Pancreas (tissue), 10 donors: ENCODE measurements at places on chromosomes 6 and 20. TPM values are rescaled to one million over a fixed set of nuclear protein-coding genes. Genes with fewer than 3 reads are reported as not detected.

PNPLA1 gene
- not detected for total RNA-seq

DNA sequence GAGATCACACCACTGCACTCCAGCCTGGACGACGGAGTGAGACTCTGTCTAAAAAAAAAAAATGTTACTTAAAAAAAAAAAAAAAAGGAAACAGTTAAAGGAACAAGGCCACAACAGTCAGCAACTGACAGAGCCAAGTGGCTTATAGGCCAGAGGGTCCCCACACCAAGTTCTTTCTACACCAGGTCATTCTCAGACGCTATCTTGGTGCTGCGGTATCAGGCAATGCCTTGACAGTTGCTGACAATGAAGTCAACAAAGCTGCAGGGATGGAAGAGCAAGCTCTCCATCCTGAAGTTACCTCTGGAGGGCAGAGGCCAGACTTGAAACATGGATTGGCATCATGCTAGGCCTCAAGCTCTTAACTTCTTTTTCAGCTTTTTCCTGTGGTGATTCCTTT lies 31.9 kb downstream of the COMMD7 start:
- DNase-seq, result no peak

- DNase-seq, result no peak
These were observed 52.9 kb downstream of the RNASET2 start for GRCh38 chr6:166903500-166903899.

DNA sequence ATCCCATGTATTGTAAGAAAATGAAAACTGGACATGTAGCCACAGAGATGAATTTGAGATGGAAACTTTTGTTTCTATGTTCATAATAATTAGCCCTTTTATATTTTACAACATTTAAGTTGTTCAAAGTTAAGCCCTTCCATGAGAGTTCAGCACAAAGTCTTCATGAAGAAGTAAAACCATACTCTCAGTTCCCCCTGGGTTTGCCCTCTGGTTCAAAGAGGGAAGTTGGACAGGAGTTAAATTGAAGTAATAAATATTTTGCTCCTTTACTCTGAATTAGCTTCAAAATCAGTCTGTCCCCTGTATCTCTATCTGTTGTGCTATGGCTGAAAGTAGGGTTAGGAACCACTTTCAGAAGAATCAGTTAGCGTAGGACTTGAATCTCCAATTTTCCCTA lies 31.1 kb downstream of the PHACTR2 start:
- no peak for DNase-seq

- no peak for DNase-seq
These were observed 47.3 kb upstream of the STXBP5 start for GRCh38 chr6:147156799-147157382.
